Dermis blood vessel endothelial cell (primary cell): ENCODE measurements at places on chromosomes 4 and X.
A peak's percentile ranks its signal among the peaks of the same experiment; 100 is the strongest.

DNA sequence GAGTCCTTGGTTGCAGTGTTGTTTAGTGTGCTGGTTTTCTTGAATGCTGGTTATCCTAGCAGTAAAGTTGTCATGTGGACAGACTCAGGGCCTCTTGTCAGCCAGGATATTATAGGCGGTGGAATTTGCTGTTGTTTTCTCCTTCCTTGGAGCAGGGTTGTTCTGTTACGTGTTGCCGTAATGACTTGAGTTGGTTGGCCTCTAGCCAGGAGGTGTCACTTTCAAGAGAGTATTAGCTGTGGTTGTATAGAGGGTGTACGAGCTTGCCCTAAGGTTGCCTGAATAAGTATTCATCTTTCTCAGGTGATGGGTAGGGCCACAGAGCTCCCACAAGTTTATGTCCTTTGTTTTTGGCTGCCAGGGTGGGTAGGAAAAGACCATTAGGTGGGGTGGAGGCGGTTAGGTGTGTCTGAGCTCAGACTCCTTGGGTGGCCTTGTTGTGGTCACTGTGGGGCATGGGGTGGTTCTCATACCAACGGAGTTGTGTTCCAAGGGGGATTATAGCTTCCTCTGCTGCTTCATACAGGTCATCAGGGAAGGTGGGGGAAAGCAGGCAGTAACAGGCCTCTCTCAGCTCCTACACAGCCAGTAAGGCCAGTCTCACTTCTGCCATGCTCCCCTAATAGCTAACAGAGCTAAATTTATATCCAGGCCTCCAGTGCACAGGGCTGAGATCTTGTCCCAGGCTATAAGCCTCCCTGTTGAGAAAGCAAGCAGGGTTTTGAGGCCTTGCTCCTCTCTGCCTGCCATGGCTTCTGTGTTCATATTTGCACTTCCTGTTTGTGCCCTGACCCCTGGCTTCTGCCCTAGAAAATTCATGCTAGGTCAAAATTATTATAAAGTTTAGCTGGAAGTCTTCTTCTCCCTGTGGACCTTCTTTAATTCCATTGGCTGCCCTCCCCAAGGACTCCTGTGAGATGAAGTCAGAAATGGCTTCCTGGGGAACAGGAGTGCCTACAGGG is 594.7 kb downstream of the RAPGEF2 start:
- no peak for DNase-seq

GRCh38 chrX:24207826-24208225 is 58.3 kb downstream of the ZFX start:
- DNase-seq = no peak

DNA sequence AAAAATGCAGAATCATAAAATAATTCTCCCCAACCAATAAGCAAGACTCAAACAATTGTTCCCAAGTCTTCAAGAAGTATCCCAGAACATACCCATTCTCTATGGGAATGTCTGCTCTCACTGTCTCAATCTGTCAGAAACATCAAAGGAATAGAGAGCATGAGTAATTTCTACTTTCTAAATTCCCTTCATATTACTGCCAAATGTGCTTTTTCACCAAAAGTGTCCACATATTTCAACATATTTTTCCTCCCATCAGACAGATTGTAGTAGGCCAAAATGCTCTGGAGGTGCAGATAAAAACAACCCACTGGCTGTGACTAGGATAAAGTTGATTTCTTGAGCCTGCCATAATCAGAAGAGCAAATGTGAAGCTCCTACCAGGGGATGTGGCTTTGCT is 692.0 kb upstream of the FAM241A start:
- DNase-seq = no peak

DNA sequence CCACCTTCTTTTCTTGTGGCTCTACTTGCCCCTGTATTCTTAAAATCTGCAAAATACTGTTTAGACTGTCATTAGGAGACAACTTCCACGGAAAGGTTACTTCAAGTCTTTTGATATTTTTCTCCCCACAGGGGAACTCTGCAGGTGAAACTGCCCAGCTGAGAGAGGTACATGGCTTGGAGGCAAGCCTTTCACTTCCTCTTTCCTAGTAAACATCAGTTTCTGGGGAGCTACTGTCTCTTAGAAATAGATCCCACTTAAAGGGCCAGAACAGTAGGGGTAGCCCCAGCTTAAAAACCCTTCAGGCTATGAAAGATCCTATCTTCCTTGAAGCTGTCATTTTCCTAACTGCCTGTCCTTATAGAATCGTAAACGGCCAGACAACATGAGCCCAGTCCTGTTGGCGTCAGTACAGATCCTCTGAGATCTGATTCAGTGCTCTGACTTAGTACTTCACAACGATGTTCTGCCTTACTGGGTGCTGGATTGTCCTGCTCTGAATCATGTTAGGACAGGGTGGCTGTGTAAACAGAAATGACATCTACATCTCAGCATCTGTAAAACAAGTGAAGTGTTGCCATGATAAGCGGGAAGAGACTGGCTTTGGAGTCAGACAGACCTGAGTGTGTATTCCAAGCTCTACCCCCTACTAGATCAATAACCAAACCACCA is 102.1 kb downstream of the ITIH6 start:
- DNase-seq = no peak

DNA sequence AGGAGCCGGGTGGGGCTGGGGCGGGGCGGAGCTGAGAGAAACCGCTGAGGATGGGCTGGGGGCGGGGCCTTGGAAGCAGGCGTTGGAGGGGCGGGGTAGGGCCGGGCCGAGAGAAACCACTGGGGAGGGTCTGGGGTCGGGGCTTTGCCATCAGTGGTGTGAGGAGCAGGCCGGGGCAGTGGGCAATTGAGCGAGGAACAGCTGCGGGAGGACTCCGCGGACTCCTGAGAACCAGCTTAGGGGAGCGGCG is 1.3 kb upstream of the EOLA2 start:
- no peak for DNase-seq

DNA sequence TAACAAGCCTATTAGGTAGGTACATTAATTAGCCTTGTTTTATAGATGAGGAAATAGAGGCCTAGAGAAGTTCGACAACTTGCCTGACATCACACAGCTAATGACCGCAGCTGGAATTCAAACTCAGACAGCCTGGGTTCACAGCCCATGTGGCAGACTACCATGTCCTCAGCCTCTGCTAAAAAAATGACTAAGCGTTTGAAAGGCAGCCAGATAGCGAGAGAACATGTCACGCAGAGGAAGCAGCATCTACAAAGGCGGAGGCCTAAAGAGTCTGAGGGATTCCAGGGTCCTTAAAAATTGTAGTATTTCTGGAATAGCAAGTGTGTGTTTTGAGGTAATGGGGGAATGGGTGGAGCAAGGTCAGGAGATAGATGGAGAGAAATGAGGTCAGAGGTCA is 33.2 kb upstream of the BMP15 start:
- DNase-seq = no peak

- no peak for DNase-seq
These were observed 26.5 kb downstream of the HAND2 start for GRCh38 chr4:173503330-173504180.

DNA sequence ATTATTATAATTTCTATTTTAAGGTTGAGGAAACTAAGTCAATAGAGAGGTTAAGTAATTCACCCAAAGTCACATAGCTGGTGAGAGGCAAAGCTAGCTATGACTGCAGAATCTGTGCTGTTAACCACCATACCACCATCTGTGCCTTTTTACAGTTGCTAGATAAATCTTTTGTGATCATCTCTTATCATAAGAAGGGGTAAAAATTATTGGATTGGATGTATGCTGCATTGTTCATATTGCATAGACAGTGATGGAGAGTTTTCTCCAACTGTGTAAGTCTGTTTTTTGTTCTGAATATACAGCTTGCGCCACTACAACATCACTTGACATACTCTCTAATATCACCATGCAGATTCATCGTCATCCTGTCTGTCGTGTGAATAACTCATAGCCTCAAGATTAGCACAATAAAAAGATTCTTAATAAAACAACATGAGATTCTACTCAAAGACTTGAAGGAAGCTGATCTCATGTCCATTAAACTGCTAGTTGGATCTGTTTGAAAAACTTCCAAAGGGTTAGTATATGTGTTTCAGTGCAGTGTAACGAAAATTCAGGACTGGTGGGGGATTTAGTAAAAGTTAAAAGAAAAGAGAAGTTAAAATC is 495.9 kb downstream of the SPRY1 start:
- DNase-seq = peak; percentile 58

GRCh38 chr4:142752202-142752786 is 93.8 kb downstream of the INPP4B start:
- no peak for DNase-seq

GRCh38 chrX:31227250-31227649 is 155.4 kb upstream of the FTHL17 start:
- no peak for DNase-seq

DNA sequence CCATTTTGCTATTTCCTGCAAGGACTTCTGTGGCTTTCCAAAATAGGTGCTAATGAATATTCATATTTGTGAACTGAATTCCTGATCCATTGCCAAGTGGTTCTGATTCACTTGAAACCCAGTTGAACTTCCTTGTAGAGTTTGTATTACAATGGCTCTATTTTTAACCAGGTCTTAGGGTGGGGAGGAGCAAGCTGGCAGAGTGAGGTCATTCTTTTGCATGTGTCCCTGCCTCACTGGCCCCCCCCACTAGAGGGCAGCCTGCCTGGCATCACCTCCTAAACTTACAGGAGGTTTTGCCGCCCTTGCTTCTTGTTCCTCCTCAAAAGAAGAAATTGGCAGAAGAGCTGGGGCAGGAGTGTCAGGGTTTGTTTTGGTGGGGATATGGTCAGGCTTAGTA is 10.5 kb downstream of the PTTG2 start:
- DNase-seq = peak; percentile 78
